Astrocyte of the spinal cord (primary cell): ENCODE measurements at places on chromosomes 5 and 9.
A peak's percentile ranks its signal among the peaks of the same experiment; 100 is the strongest.

DNA sequence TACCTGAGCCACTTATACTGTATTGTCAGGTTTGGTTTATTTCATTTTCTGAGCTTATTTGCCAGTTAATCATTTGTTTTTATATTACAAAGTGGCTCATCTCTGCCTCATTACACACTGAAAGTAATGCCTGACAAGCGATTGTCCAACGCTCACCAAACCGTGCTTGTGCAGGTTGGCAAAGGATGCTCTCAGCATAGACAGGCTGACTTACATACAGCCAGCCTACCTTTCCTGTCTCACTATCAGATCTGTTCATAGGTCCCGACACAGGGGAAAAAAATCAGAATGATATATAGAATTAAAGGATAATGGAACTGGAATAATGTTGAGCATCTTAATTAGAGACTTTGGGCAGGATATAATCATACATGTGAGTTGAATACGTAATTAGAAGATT is 739.7 kb upstream of the RIOK2 start:
- no peak for DNase-seq

DNA sequence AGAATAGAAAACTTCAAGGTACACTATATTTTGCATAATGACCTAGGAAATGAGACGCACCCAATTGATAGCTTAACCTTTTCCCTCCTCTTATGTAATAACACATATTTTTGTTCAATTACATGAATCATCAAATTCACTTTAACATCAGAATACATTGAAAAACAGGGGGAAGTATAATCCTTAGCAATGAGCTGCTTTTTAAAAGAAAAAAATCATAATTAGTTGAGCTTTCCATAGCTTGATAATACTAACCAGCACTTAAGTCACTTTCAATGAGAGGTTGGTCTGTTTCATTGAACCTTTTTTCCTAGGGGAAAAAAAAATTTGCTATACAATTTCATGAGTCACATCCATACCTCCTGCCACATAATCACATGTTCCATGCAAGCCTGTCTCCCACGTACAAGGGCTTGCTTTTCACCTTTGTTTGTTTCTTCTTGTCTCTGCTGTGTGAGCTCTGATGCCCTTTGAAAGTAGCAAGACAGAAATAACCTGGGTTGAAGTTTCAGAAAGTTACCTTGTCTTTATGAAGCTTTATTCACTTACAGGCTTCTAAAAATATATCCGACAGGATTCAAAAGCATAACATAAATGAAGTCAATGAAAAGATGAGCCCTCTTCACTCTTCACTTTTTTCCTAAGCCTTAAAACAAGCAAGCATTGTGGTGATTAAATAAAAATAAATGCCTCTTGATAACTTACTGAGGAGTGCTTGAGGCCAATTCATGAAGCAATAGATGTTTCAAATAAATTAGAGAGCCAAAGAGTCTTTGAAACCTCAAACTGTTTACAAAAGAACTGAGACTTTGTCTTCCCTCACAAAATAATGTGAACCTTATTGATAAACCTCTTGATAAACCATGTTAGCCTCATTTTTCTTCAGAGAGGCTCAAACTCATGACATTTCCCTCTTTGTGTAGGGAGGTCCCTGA is 108.5 kb downstream of the FEM1C start:
- DNase-seq, result no peak

DNA sequence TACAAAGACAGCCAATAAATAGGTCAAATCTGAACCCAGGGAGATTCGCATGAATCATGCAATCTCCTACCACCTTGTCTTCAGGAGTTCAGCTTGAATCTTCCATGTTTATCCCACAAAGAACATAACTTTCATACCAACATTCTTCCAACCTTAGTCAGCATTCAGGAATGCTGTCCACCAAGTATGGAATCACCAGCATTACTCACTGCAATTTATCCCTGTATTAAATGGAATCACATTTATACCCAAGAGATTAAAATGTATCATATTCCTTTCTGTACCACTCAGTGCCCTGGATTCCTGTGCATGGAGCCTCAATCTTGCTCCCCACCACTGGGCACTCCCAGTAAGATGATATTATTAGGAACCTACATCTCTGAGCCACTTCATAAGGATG is 162.6 kb downstream of the GLIS3 start:
- peak; percentile 95 for DNase-seq

GRCh38 chr9:108244686-108245085 is 611.1 kb downstream of the ACTL7B start:
- no peak for DNase-seq

GRCh38 chr5:39815711-39816110 is 390.9 kb upstream of the DAB2 start:
- no peak for DNase-seq

- no peak for DNase-seq
Observed at GRCh38 chr9:2771661-2772060, 54.4 kb downstream of the KCNV2 start.

DNA sequence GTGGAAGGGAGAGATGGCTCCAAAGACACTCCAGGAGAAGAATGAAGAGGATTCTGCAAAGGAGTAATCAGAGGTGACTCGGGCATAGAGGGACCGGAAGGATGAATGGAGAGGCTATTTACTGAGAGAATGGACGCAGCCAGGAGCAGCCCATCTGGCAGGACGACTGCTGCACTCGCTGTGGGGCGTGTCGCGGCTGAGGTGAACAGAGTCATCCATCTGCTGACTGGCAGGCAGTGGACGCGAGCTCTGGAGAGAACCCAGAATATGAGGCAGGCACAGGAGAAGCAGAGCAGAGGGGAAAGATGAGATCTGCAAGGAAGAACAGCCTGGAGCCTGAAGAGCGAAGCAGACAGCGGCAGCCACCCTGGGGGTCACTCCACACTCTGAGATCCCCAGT is 16.4 kb downstream of the FGF1 start:
- DNase-seq, result no peak

DNA sequence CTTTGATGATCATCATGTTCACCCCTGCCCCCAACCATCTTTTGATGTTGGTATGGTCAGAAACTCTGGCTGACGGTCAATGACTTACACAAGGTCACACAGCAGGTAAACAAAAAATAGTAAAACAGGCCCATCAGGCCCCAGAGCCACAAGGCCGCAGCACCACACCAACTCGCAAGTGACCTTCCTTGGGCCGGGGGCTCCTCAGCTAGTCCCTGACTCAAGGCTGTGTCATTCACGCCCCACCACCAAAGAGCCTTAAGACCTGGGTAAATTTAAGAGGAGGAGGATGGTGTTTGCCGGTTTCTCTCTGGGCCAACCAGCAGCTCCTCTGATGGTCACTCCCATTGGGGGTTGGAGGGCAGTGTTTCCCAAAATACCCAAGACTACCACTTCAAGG is 55.8 kb downstream of the PSMB7 start:
- no peak for DNase-seq
